SIG-M5 (cell line): ENCODE measurements at places on chromosomes 7 and 10.

GRCh38 chr7:127794551-127794950, 142.6 kb downstream of the SND1 start:
- DNase-seq, result no peak

GRCh38 chr7:16708980-16709379, 44.6 kb upstream of the TSPAN13 start:
- no peak for DNase-seq

DNA sequence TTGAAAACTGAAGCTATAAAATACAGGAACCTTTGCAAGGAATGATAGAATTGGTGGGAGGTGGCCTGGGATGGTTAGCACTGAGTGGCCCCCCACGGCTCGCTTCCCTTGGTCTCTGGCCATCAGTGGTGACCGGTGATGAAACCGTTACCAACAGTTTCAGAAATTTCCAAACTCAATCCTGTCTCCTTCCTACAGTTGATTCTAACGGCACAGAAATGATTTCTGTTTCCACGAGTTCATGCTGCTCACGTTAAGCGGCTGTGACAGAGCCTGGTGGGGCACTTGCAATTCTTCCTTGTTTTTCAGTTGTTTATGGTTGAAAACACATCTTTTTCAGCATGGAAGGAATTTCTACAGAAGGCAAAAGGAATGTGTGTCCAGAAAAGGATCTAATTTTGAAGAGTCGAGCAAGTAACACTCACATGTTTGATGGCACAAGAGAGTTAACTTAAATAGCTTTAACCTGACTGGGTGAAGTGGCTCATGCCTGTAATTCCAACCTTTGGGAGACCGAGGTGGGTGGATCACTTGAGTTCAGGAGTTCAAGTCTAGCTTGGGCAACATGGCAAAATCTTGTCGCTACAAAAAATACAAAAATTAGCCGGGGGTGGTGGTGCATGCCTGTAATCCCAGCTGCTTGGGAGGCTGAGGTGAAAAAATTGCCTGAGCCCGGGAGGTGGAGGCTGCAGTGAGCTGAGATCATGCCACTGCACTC, 100.1 kb downstream of the DNAJB6 start:
- DNase-seq, result no peak

DNA sequence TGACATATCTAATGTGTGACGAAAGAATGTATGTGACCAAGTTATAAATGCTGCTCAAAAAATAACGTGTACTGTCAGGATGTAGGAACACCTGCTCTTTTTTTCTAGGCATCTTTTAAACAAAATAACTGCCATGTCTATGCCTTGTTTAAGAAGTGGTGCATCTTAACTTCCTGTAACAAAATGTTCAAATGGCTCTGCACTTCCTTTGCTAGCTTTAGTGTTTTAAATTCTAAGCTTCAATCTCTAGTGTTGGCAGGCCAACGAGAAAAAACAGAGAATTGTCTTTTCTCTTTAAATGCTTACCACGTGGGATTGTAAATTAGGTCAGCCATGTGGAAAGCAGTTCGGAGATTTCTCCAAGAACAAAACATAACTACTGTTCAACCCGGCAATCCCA, 14.6 kb upstream of the PDSS1 start:
- DNase-seq, result no peak

DNA sequence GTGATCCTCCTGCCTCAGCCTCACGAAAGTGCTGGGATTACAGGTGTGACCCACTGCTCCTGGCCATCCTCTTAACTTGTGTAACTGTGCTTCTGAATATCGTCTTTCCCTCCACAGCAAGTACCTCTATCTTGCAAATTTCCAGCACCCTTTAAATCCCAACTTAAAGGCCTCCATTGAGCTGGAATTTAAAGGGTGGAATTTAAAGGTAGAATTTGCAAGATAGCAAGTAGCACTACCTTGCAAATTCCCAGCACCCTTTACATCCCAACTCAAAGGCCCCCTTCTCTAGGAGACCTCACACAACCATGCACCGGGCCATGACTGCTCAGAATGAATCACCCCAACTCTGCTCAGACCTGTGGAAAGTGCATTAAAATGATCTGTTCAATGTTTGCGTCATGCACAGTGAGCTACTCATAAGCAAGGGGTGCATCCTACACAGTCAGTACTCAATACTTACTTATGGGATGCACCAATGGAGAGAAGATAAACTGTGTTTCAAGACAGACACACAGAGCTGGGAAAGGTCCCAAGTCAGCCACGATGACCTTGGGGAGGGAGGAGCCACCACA, 17.8 kb upstream of the SDK1 start:
- no peak for DNase-seq

DNA sequence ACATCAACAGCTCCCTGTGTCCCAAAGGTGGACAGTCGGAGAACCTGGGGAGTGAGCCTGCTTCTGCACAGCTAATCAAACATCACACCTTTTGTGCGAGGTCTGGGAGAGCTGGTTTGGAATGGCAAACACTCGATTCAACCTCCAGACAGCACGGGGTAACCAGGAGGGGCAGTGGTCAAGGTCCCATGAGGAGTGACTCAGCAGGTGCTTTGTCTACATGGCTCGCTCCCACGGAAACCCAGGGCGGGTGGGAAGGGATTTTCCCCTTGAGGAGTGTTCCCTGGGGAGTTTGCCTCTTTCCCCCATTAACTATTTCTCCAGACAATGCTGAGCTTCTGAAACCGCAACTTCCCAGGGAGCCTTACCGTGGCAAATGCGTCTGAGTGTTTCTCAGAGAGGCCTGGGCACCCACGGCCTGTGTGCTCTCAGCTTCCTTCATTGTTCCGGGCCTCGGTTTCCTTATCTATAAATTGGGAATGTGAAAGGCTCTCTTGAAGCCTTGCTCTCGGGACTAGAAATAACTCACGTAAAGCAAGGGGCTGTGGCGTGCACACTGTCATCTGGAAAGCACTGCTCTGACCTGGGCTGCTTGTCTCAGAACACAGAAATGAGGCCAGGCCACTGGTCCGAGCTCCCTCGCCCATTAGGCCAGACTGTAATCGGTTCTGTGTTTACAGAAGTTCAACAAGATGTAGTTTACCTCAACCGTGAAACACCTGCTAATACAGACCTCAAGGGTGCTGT, 14.0 kb upstream of the GTPBP4 start:
- no peak for DNase-seq

- DNase-seq, result no peak
Observed at GRCh38 chr10:93456480-93456879, 25.7 kb downstream of the MYOF start.

GRCh38 chr10:127552446-127552845, 3.3 kb downstream of the NPS start:
- no peak for DNase-seq

DNA sequence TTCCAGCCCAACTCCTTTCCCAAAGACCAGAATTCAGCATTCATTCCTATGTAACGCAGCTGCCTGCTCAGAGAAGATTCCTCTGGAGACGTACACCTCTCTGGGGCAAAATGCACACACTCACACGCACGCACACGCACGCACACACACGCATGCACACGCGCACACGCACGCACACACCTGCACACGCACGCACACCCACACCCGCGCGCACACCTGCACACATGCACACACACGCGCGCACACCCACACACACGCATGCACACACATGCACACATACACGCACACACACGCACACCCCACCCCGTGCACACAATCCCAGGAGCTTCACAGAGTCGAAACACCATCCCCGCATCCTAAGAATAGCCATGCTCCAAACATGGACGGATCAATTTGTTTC, 13.0 kb downstream of the MMD2 start:
- DNase-seq, result no peak

DNA sequence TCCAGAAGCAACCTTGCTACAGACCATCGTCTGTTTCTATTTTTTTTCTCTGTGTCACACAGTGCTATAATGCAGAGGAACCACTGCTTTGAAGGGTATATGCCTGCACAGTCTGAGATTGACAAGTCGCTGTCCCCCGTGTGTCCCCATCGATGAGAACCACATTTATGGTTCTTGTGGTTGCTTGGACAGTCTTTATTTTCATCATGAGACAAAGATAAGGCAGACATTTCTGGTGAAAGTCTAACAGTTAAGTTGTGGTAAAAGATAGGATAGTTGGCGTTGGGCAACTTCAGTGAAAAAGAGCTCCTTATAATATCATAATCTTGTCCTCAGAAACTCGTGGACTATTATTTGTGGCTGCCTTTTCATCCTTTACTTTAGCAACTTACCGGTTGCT, 6.3 kb upstream of the AKR1E2 start:
- DNase-seq, result no peak

GRCh38 chr10:73021050-73021449, 66.4 kb upstream of the PLA2G12B start:
- no peak for DNase-seq

- DNase-seq, result no peak
Observed at GRCh38 chr7:110502888-110503465, 588.0 kb upstream of the LRRN3 start.

DNA sequence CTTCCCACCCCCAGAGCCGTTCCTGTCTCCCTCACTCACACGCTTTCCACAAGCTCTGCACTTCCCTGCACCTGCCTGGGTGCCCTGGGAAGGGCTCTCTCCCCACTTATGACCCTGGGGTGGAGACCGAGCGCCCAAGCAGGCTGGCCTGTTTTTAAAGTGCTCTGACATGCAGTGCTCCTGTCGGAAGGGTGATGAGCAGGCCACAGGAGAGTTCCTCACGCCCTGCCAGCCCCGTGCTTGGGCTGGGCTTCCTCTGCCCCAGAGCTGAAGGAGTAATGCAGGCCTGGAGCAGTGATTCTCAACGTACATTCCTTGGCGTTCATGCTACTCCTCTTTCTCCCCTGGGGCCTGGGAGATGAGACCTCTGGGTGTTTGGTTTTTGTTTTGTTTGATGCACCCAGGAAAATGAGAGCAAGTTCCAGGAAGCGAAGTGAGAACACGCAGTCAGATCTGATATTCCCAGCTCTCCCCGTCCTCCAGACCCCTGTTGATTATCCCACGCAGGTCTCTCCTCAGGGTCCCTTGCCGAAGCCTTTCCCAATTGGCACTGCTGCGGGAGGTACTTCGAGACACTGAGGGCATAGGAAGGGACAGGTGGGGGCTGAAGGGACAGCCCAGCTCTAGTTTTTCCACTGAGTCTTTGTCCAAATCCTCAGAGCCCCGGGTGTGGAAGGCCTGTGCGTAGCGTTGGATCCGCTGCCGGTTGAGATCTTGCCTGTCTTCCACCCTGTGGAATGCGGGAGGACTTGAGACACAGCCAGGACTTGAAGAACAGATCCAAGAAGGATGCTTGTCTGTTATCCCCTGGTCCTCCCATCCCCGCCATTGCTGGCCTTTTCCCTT, 14.1 kb downstream of the TRPV6 start:
- DNase-seq, result no peak

DNA sequence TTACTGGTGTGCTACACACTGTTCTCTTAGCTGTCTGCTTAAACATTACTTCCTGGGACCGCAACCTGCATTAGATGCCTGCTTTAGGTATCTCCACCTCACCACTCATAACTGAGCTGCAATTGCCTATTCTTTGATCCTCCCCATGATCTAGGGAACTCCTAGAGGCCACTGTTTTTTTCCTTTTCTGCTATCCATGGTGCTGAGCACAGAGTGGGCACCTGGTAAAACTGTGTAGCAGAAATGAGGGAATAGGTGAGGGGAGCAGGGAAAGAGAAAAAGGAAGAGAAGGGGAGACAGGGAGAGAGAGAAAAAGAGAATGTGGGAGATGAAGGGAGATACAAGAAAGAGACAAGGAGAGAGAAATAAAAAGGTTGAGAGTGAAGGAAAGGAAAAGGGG, 434.9 kb downstream of the ADRA2A start:
- no peak for DNase-seq

GRCh38 chr7:99392659-99393354, 15.6 kb downstream of the PDAP1 start:
- no peak for DNase-seq

DNA sequence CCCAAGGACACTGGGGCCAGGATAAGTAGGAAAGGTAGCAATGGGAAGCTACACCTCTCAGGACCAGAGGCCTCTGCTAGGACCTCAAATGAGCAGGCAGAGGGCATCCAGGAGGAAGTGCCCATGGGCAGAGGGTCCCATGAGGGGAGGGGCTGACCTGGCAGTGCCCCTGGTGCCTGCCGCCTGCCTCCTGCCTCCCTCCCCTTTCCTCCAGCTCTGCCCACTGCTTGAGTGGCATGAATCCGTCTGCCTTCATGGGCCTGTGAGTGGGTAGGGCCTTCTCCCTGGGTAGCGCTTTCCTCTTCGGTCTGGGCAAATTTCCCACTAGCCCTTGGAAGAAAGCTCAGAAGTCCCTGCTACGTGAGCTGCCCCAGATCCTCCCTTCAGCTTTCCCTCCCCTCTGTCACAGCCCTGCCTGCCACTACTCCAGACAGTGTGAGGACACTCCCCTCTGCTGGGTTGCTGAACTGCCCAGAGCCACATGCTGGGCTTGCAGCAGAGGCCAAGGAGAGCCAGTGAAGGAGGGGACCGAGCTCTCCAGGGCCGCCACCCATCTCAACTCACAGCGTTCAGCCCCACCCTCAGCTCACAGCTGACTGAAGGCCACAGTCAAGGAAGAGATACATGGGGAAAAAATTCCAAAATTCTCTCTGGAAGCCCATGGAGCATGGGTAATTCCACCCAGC, 141.4 kb downstream of the ARHGAP22 start:
- DNase-seq, result no peak

DNA sequence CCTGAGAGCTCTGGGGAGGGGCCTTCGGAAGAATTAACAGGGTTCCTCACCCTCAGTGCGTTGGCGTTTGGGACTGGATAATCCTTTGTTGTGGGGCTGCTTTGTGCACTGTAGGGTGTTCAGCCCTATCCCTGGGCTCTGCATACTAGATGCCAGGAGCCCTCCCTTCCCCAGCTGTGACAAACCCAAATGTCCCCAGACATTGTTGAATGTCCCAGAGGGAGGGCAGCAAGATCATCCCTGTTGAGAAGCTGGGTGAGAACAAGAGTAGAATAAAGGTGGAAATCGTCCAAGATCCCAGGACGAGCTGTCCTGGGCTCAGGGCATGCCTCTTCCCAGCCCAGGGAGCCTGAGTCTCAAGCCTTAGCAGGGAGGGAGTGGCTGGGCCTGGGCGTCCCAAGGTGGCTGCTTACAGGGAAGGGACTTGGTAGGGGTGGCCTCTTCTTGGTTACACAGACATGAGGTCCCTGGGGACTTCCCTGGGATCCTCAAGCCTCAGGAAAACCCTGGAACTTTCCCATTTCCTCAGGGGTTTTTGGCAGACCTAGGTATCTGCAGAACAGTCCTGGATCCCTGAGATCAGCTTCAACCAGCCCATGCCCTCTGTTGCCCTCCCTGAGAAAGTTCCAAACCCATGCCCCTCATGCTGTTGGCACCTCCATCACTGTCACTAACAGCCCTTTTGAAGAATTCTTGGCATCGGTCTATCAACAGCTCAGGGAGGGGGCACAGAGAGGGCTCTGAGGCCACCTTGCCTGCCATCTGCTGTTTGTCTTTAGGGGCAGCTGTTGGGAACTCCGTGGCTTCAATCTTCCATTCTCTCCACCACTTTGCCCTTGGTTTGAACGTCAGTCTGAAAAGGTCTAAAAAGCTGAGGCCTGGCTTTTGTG, 53.7 kb downstream of the GOLGA7B start:
- DNase-seq, result no peak
